ENCODE measurements at places on chromosomes 2 and 18.

GRCh38 chr18:75638776-75639471 lies 211.4 kb upstream of the SMIM21 start:
- peak; percentile 86 for DNase-seq

DNA sequence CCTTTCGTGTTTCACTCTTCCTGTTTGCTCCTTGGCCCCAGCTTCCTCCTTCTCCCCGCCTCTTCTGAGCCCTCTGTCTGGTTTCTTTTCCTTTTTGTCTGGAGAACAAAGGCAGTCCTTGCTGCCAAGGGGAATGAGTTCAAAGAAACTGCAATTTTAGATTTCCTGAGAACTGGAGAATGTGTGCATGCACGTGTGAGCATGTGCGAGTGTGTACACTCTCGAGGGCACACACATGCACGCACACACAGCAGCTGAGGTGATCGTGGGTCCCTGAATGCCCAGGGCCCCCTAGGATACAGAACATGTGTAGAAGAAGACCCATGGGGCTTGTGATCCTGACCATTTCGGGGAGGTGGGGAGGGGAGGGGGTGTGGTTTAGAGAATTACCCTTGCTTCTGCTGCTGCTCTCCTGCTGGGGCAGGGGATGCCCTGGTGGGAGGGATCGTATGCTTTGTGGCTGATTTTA lies 151.8 kb downstream of the DYSF start:
- no peak for DNase-seq

DNA sequence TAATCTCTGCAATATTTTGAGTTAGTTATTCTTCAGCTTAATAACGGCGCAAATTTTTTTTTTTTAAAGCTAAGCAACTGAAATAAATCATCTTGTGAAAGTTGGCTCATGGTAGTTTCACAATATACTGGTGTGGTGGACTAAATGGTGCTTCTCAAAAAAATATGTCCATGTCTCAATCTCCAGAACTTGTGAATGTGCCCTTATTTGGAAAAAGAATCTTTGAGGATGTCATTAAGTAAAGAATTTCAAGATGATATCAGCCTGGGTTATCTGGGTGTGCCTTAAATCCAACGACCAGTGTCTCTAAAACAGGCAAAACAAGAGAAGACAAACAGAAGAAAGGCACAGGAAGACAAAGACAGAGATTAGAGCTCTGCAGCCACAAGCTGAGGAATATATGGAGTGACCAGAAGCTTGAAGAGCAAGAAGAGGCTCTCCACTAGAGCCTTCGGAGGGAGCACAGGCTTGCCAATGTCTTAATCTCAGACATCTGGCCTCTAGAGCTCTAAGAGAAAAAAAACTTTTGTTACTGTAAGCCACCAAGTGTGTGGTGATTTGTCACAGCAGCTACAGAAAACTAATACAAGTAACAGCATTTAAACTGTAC lies 71.4 kb downstream of the HNMT start:
- peak; percentile 83 for DNase-seq

- DNase-seq = no peak
Observed at GRCh38 chr18:8366656-8367055, 242.6 kb upstream of the RAB12 start.

DNA sequence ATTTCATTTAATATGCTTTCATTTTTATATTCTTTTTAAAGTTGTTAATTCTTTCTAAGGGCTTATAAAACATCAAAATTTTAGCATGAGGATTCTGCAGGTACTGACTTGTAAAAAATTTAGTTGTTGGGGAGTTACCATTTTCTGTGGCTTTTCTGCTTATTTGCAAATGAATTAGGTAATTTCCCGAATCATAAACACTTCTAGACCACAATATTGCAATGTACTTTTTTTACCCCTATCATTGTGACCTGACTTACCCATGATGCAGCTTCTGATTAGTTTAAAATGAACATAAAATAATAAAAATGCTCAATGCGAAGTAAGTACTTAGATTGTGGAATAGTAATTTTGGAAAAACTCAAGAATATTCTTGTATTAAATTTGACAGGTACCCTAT lies 11.4 kb downstream of the ARL6IP6 start:
- DNase-seq = no peak

DNA sequence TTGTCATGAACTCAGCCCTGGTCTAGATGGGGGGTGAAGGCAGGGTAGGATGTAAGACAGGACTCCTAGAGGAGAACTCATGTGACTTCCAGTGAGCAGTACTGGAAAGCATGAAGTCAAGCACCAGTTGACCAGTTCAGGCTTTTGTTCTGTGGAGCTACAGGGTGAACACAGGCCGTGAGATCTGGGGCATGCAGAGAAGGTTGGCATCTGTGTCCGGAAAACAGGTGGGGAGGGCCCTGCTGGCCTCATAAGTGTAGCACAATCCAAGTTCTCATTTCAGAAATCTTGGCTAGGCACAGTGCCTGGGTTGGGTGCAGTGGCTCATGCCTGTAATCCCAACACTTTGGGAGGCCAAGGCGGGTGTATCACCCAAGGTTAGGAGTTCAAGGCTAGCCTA lies 50.9 kb upstream of the SPATS2L start:
- no peak for DNase-seq

GRCh38 chr2:203870481-203870880 lies 2.9 kb downstream of the CTLA4 start:
- DNase-seq = no peak

GRCh38 chr2:30584116-30584515 lies 137.1 kb downstream of the LCLAT1 start:
- no peak for DNase-seq

DNA sequence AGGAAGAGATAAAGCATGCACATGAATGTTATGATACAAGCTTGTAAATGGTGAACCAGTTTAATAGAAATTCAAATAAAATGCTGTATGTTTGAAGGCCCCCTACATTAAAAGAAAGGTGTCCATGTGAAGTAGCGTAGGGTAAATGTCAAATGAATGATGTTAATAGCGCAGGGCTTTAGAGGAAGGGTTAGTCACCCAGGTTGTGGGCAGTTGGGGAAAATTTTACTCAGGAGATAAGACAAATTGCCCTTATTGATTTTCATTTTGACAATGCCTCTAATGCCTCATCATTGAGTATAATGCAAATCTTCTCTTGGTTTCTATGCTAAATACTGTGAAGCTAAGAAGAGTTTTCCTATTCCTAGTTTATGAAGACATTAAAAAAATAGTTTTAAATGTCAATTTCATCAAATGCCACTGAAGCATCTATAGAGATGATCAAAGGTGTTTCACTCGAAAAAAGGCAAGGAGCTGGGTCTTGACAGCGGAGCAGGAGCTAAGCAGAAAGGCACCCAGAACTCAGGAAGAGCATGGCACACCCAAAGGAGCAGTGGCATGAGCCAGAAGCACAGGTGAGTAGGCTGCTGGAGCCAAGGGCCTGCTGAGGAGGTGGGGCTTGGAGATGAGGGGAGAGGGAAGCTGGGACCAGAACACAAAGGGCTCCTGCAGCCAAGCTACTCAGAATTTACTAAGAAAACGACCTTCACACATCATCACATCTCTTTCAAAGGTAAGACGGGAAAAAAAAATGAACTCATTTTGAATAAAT lies 129.3 kb upstream of the ACKR3 start:
- no peak for DNase-seq

DNA sequence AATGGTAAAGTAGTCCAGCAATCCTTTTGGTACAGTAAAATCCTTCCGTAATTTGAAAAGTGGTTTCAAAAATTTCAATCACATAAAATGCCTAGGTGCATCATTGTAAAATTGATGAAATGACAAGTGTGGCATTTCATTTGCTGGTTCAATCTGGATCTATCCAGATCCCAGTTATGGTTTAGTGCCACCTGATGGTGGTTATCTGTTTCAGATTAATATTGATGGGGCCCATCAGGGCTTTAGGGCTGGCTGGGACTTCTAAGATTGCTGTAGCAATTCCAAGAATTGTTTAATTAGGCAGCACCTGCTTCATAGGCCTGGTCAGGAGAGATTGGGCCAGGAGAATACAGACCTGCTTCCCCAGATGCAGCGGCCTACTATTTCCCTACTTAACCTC lies 55.5 kb upstream of the PIK3C3 start:
- DNase-seq = no peak

- DNase-seq = no peak
Observed at GRCh38 chr2:39779341-39779851, 338 bp upstream of the THUMPD2 start.

DNA sequence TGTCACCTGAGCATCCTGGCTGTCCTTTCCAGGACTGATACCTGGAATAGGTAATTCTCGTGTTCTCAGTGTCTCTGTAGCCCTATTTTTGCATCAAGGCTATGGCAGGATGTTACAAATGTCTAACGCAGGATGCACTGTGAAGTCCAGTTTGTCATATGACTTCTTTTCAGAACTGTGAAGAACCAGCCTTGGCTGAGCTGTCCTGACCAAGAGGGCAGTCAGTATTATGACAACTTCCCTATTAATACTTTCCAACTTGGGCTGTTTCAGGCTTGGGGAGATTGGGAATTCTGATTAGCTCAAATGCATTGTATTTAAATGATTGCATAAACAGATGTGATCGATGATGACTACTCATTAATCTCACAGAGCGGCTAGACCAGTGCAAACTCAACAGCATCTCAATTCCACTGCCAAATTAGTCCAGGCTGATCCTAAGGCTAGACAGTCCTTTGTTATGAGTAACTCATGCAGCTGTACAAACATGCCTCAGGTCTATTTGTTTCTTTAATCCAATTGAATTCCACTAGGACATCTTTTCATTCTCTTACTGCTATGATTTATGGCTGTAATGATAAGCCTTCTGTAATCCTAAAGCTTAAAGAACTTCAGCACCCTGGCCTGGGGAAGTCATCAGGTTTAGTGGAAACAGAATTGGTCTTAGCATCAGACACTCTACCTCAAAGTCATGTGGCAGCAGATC lies 331.6 kb downstream of the KCNS3 start:
- DNase-seq = peak; percentile 78

DNA sequence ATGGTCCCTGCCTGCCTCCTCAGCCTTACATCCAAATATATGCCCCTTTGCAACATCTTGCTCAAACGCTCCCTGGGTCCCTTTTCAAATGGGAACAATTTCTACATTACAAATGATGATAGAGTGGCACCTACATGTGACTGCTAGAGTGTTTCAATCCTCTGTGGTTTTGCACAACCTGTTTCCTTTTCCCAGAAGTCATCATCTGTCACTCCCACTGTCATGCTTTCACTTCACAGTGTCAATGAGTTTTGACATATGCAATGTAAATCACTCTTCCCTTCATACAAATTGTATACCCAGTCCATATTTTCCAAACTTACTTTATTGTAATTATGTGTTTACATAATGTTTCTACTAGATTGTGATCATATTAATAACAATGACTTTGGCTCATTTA lies 887.3 kb downstream of the TDRD15 start:
- DNase-seq = no peak

- peak; percentile 86 for DNase-seq
Observed at GRCh38 chr2:182302174-182302573, 124.7 kb downstream of the PDE1A start.

DNA sequence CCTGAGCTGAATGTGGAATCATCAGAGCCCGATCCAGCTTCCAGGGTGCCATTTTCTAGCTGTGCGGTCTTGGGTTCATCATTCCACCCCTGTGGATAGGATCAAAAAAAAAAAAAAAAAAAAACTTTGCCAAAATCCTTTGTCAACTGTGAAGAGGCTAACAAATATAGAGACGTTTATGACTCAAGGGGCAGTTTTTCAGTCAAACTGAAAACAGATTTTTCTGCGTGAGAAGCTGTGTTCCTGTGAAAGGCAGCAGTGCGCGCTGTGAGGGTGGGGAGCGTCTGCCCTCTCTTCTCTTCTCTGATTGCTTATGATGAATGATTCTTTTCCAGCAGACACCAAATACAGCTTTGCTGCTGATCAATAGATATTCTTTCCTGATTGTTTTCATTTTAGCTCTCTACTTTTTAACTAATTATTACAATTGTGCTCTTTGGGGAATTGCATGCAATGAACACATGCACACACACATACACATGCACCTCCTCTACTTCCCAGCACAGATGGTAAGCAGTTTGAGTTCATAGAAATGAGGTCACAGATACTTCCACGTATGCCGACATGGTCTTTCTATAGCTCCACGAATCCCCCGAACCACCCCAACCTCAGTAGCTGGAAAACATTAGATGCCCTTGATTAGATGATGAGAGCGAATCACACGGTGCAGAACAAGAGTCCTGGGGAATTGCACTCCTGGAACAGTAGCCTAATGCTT lies 175.4 kb downstream of the NRP2 start:
- peak; percentile 29 for DNase-seq

- no peak for DNase-seq
Observed at GRCh38 chr18:74436158-74436769, 20.8 kb downstream of the DIPK1C start.

GRCh38 chr2:222360146-222360545 lies 61.3 kb upstream of the PAX3 start:
- no peak for DNase-seq

DNA sequence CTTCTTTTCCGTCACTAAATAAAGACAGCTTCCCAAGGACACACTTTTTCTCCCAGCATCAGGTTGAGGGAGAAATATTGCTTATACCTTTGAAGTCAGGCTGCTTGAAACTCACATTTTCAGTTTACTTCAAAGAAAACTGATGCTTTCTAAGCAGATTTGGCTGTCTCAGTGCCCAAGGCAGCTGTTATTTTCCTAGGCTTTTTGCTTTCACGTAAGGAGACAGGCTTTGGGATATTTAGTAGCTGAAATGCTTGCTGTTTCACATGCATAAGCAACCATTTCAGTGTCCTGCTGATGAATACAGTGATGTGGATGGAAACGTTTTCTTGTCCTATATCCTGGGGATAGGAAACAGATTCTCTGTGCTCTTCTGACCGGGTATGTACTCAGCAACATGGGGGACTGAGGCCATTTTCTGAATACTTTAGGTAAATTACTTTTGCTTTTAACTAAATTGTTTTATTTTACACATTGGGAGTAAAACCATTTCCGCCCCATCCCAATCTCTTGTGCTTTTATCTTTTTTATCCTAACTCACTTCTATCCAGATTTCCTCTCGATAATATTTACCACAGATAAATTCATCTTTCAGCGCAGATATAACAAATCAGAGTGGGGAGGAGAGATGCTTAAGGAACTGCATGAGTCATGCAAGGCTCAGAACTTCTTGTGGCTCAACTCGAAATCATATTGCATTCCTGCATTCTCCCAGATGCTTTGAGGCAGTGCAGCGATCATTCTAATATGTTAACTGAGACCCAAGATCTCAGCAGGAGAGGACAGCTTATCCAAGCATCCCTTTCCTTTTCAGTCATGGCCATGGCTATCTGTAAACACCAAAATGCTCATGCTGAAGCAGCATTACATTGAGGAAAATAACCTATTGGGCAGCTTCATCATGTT lies 22.2 kb downstream of the GALR1 start:
- peak; percentile 25 for DNase-seq

DNA sequence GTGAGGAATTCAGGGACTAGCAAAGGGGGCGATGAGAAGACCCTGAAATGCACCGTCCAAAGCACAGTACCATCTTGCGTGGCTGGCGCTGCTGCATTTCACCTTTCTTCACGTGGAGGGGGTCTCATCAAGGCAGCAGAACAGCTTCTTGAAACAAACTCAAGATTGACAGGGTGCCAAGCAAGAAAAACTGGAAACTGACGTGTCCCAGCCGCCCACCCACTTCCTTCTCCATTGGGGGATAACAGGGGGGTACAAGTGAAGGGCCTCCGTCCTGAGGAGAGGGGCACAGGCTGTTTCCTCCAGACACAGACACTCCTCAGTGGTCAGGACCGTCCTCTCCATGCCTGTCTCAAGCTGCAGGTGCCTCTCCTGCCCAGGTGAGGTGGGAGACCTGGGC lies 32.5 kb downstream of the HDAC4 start:
- DNase-seq = no peak

GRCh38 chr2:229137639-229138038 lies 133.4 kb downstream of the PID1 start:
- DNase-seq = no peak

Measured in fibroblast of skin of right quadriceps (primary cell).